IMR-90 (cell line): ENCODE measurements at places on chromosomes 12 and 14.
A peak's percentile ranks its signal among the peaks of the same experiment; 100 is the strongest.

- DNase-seq = no peak
Measured at GRCh38 chr14:76117789-76118484, 33.8 kb upstream of the GPATCH2L start.

DNA sequence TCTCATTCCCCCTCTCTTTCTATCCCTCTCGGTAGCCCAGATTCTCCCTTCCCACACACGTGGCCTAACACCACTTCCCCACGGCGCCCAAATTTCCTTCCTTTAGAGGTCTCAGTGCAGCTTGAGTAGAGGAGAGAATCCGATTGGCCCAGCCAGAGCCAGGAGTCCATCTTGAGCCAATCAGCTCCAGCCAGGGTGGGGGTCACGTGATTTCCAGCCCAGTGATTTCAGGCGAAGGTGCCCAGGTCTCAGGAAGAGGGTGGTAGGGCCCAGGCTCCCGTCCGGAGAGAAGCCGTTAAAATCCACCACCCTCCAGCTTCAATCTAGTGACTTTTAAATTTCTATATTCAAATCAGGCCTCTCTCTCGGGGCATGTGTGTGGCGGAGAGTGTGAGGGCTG, 45.2 kb upstream of the MYL2 start:
- no peak for DNase-seq

DNA sequence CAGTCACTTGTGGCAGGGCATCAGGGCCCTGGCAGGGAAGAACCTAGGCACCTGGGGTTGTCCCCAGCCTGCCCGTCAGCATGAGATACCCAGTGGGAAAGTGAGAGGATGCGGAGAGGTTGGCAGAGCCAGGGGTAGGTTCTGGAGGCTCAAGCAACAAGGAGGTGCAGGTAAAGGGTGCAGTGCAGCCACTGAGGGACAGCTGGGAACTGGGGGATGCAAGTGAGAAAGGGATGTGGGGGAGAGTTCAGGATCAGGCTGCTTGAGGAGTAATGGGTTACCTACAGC, 18.7 kb downstream of the VASH1 start:
- DNase-seq = no peak

DNA sequence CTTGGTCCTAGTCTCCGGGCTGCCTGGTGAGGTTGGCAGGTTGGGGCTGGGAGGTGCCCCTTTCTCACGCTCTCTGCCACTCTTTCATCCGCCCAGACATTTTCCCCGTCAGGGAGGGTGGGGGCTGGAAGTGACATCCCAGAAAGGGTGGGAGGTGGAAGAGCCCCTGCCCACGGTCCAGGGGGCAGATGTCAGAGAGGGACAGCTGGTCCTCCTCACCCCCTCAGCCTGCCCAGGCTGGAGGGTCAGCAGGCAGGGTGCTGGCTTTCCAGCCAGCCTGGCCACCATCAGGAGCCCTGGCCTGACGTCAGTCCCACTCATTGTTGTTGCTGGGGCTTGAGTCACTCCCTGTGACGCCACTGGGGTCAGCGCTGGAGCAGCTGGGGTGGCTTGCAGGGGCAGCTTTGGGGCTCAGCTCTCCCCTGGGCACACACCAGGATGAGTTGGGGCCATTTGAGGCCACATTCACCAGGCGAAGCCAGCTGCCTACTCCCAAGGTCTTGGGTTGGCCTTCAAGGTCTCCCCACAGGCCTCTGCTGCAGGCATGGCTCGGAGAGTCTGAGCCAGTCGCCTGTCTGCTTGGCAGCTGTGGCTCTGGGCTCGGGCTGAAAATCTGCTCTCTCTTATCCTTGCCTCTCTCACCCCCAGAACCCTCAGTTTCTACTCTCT, 5.7 kb upstream of the ATG101 start:
- peak; percentile 97 for DNase-seq

GRCh38 chr12:19332196-19332595, 107.1 kb upstream of the AEBP2 start:
- DNase-seq = no peak

DNA sequence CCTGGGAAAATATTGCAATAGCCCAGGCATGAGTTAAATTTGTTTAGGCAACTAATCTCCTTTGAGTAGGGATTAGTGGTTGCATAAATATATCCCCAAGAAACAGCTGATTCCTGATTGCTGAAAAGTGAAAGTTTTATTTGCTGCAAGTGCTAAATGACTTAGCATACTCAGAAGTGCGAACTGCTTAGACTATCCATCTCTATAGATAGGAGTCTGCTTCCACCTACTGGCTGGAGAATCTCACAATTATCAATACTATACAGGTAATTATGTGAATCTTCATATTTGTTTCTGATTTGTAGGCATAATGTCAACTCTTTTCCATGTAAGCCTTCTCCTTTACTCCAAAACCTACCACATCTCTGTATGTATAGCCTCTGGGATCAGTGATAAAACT, 12.0 kb upstream of the SLCO1B3 start:
- DNase-seq = no peak

- no peak for DNase-seq
Measured at GRCh38 chr12:92951006-92951405, 21.9 kb upstream of the EEA1 start.

DNA sequence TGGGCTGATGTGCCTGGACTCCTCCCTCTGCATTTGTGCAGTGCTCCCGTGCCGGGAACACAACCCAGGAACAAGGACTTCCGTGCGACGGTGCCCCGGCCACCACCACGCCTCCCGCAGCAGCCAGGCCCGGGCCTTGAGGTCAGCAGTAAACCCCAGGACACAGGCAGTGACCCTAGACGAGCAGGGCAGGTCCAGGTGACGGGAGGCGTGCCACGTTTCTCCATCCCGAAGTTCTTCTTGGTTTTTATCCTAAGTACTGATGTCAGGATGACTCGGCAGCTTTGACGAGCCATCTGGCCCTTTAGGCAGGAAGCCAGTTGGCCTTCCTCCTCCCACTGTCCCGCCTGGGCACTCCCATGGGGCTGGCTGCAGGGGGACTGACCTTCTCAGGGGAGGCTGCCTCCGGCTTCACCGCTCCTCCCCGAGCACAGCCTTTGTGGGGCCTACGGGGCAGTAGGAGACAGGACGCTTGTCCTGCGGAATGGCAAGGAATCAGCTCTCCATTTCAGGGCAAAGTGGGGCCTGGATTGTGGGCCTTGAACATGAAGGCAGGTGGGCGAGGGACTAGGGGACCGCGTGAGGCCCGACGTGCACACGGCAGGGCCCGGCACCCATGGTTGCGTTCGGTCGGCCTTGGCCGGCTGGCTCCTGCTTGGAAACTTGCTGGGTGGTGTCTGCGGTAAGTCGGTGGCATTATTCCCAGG, 94.1 kb downstream of the FBXL14 start:
- peak; percentile 81 for DNase-seq

GRCh38 chr14:50344116-50344775, 32.1 kb downstream of the DMAC2L start:
- peak; percentile 63 for DNase-seq

- no peak for DNase-seq
Measured at GRCh38 chr12:56718149-56718548, 7.0 kb downstream of the NACA start.

GRCh38 chr12:10867381-10867780, 16.7 kb downstream of the PRH1 start:
- no peak for DNase-seq

DNA sequence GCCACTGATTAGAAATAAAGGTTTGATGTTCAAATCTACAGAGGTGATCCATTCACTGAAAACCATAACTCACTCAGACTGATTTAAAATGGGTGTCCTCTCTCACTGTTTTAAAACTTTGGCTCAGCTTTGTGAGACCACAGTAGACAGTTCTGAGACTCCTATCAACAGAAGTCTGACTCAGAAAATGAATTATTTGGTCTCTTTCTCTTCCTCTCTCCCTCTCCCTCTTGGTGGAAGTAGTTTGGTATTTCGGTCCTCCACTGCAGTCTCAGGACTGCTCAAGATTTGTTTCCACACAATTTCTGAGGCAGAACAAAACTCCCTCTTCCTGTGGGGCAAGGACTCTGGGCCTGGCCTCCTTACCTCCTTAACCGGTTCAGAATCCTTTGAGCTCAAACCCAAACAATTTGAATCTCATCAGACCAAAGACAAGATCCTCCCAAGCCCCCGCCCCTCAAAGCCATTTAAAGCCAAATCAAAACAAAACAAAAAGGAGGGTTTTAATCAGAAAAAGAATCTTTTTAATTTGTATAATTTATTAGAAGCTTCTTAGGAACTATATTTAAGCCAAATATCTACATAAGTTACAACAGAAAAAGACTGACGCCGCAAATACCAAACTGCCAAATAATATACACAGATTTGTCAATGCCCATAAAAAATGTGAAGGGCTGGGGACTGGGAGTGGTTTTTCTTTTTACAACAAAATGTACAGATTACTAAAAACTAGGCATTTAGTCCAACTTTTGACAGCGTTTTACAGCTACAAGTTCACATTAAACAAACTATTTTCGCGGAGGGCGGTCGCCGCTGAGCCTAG, 3.9 kb downstream of the NKX2-1 start:
- DNase-seq = no peak

DNA sequence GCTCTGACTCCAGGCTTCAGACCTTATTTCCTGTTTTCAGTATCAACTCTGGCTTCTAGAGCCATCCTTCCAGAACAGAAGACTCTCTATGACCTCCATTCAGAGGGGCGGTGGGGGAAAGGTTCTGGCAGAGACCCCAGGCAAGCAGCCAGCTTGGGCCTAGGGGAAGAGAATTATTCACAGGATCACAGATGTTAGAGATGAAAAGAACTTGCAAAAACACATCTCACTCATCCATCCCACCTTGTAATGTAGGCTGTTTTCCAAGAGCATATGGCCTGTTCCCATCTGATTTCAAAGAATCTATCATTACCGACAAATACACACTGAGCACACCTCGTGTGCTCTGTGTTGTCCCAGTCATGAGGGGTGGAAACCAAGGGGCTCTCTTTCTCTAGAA, 131.9 kb downstream of the GRIN2B start:
- DNase-seq = no peak

- DNase-seq = no peak
Measured at GRCh38 chr12:131747276-131748177, 36.6 kb downstream of the SFSWAP start.

- peak; percentile 42 for DNase-seq
Measured at GRCh38 chr12:49873361-49873934, 30.3 kb downstream of the FAIM2 start.

GRCh38 chr14:100118396-100119011, 40.9 kb downstream of the DEGS2 start:
- DNase-seq = peak; percentile 33

DNA sequence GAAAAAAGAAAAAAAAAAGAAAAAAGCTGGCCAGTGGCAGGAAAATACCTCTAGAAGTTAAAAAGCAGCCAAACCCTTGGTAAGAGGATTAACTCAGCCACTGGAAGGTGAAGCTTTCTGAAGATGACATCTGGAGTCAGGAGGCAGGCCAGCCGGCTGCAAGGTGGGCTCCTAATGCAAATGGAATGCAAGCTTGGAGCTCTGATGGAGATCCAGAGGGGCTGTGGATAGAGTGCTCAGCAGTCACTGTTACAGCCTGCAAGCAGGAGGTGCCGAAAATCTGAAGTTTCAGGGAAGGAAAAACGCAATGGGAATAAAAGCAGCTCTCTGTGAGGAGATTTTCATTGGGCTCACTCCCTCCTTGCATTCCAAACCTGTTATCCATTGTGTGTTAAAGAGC, 41.0 kb downstream of the GSC start:
- DNase-seq = no peak
